ENCODE measurements at places on chromosomes 1 and 21.

DNA sequence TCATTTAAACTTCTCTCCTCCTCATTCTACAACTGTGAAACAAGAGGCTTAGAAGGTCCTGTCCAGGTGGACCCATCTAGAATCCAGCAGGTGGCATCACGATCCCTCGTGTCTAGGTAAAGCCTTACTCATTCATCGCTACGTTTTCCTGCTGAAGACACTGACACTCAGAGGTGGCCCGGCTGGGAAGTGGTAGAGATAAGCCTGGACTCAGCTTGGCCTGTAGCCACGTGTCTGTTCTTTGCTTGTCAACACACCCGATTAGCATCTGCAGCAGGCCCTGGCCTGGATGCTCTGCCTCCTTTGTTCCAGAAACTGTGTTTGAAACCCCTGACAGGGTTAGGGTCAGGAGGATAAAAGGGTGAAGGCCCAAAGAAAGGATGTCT lies 43.4 kb downstream of the PARP1 start:
- DNase-seq, result no peak

- no peak for DNase-seq
These were observed 23.0 kb downstream of the NID1 start for GRCh38 chr1:236041631-236042618.

- no peak for DNase-seq
These were observed 44.0 kb downstream of the ATP6V1G3 start for GRCh38 chr1:198496216-198497143.

DNA sequence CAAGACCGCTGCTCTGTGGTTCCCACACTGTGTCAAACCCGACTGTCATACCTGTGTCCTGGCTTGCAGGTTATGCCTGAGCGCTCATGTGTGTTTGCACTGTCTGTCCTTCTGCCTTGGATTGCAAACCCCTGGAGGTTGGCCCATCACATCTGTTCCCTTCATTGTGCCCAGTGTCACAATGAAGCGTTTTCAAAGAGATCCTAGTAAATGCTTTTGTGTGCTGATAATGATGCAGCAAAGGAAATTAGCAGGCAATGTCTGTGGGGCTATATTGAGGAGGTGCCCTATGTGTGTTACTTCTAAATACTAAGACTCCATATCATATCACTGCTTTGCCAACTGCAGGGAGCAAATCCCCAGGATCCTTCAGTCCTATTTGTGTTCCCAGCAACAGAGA lies 424.4 kb upstream of the NFIA start:
- DNase-seq, result no peak

DNA sequence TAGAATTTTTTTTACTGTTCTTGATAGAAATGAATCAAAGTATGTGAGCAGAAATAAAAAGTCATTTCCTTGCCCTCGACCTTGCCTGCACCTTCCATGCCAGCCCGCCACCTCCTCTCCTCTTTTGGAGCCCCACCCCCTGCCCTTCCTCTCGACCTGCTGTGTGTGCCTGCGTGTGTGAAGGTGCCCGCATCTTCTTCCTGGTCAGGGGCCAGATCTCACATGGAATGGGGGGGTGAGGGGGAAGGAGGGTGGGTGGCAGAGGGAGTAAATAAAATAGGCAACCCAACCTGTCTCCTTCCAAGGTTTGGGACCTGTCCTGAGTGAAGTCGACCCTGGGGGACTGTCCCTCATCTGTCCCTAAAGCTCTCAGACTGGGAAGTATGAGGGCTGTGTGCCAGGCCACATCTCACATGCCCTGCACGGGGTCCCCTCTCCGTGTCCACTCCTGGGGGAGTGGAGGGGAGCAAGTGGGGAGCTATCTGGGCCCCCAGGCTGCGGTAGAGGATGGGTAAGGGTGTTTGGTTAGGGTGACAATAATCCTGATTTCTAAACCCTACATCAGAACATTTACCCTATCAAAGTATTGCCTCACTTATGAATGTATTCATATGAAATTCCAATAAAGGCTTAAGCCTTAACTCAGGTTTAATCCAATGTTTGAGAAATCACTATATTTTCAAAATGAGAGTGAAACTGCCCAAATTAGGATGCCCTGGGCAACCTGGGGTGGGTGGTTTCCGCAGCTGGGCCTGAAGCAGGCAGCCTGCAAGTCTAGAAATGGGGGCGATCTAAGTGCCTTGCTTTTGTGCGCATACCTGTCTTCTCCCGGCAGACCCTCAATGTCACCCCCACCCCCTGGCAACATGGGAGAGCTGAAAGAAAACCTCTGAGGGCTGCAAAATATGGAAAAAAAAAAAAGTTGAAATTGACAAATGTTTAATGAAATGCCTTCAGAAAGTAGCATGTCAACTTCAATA lies 15.4 kb downstream of the AMPD2 start:
- no peak for DNase-seq

DNA sequence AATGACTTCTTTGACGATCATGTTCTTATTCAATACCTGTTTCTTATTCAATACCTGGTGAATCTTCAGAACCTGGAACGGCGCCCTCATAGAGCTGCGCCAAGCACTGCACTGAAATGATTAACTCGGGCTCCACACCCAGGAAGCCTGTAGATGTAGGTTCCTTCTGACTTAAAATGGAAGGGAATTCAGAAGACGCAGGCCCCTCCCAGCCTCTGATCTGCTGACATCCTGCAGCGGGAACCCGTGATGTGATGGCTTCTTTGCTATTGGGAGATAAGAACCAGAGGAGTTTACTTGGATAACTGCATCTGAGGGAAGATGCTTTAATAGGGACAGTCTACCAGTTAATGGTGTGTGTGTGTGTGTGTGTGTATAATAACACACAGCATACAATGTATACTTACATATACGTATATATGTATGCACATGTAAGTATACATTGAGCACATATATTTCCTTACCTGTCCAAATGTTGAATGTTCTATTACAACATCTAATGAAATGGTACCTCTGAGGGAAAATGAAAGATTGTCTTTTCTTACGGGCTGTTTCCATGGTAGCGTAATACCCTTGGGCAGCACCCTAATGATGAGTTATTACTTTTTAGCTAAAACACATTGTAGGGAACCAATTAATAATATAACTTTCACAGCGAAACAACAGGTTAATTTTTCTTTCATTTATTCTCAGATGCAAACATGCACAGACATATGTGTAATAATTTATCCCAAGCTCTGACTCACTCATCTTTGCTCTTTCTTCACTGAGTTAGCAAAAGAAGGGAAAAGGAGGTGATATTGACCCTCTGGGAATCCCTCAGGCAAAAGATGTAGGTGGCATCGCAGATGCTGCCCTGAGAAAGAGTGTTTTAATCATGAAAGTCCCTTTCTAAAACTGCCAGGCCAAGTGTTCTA lies 379.8 kb downstream of the SIPA1L2 start:
- DNase-seq, result no peak

- peak; percentile 94 for DNase-seq
These were observed at the start of gene GPR3 for GRCh38 chr1:27392096-27392777. TSS of gene GPR3 (plus strand) at chr1:27392622. CDS start at chr1:27393799, 1,177 bp downstream.

- no peak for DNase-seq
These were observed 44.2 kb downstream of the WDR64 start for GRCh38 chr1:241696172-241696814.

GRCh38 chr1:153642161-153642560 lies 8.3 kb downstream of the CHTOP start:
- no peak for DNase-seq

GRCh38 chr1:246573491-246573890 lies 7.2 kb downstream of the CNST start:
- DNase-seq, result no peak

- DNase-seq, result no peak
These were observed 408.0 kb upstream of the KAZN start for GRCh38 chr1:14190508-14190907.

- DNase-seq, result no peak
These were observed 71.3 kb downstream of the LUZP1 start for GRCh38 chr1:23097316-23097715.

GRCh38 chr21:39373634-39374033 lies 24.7 kb upstream of the HMGN1 start:
- no peak for DNase-seq

GRCh38 chr1:205513774-205514173 lies 9.3 kb downstream of the CDK18 start:
- no peak for DNase-seq

DNA sequence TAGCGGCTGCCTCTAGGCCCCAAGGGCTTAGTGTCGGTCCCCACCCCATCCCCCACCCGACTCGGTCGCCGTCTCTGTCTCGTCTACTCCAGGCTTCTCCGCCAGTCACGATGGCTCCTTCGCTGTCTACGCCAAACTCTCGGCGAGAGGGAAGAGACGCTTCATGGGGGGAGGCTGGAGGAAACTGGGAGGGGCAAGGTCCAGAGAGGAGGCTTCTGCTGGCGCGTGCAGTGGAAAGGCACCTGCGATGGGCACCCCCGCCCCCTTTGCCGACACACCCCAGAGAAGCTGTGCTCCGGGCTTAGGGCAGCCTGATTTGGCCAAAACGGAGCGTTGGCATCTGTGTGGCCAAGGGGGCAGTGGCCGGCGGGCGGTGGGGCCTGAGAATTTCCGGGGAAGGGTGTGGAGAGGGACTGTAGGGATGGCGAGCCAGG lies 1.2 kb upstream of the CSMD2 start:
- no peak for DNase-seq

GRCh38 chr1:156708218-156708661 lies 2.9 kb upstream of the CRABP2 start:
- DNase-seq, result no peak

GRCh38 chr1:238562341-238562740 lies 671.6 kb upstream of the ZP4 start:
- no peak for DNase-seq

GRCh38 chr1:113242481-113242880 lies 147.8 kb upstream of the MAGI3 start:
- DNase-seq, result no peak

- DNase-seq, result no peak
These were observed 59.1 kb downstream of the PLXNA2 start for GRCh38 chr1:208184966-208185654.

- no peak for DNase-seq
These were observed 961 bp upstream of the FUCA1 start for GRCh38 chr1:23869051-23869450.

- no peak for DNase-seq
These were observed 318.2 kb upstream of the PLXNA2 start for GRCh38 chr1:208562151-208562960.

GRCh38 chr1:64814427-64814826 lies 69.6 kb downstream of the RAVER2 start:
- no peak for DNase-seq

GRCh38 chr1:15123270-15123669 lies 30.3 kb upstream of the TMEM51 start:
- no peak for DNase-seq

DNA sequence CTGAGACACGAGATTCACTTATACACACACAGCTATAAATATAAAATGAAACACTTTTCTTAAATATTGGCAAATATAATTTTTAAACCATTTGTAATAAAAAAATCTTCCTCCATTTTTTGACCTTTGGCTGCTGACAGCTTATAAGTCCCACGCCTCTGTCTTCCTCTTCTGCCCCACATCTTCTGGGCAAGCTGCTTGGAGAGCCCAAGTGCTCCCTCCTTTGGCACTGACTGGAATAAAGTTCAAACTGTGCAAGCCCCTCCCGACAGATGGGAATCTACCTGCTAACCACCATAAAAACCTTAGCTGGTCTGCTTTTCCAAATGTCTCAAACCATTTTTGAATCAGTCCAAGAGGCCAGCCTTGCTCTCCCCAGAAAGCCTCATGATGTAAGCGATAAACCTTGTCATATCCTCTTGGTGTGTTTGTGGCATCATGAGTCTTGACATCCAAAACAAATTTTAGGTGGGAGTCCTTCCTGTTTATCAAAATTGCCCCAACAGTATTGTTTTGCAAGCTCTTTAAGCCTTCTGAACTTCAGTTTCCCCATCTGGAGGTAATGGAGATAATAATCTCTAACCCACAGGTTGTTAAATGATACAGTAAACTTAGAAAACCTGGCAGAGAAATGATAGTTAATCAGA lies 99.8 kb downstream of the SNX7 start:
- no peak for DNase-seq

- no peak for DNase-seq
These were observed 76.5 kb upstream of the NFIA start for GRCh38 chr1:61005614-61006580.

DNA sequence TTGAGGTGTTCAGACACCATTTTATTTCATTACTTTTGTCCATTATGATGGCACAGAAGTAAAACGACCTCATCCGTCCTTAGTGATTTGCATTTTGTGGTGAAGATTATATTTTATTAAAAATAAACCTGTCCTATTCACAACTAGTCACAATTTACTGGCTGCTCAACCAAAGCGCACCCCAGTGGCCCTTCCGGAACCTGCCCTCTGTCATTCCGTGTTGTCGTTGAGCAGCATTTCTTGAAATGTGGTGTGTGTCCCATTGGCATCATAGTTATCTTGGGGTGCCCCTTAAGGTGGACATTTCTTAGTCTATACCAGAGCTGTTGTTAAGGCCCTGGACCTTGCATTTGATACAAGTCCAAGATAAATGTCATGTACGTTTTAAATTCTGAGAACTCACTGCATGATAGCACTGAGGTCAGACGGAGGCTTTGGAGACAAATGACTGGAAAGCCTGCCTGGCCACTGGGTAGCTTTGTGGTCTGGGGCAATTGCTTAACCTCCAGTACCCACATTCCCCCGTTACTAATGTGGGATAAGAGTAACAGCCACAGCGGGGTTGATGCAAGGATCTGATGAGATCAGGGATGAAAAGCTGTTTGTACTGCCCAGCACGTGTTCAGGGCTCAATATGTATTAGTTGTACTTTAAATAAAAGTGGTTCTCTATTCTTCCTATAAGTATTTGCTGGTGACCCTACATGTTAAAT lies 36.2 kb downstream of the BACH1 start:
- no peak for DNase-seq

GRCh38 chr1:219529116-219529515 lies 83.8 kb downstream of the ZC3H11B start:
- DNase-seq, result no peak

DNA sequence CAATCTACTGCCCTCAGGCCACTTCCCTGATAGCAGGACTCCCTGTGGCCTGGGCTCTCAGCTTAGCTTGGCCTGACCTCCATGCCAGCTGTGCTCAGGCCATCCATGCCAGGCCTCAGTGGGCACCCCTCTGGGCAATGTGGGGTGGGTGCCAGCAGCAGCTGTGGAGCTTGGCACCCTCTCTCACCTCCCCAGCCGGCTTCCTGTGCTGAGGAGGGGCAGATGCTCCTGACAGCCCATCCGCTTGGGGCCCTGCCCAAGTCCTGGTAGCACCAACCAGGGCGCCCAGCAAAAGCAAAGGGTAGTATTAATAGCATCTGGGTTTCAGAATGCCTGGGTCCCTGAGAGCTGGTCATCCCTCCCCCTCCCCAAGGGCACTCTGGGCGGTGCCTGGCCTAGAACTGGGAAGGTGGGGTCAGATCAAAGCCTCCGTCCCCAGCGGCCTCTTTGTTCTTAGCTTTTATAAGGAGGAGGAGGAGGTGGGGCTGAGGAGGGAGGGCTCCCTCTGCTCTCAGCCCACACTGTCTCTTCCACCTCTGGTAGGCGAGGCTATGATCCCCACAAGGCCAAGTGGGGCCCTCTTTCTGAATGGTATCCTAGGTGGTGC lies 6.1 kb downstream of the EFNA4 start:
- no peak for DNase-seq

GRCh38 chr1:82944822-82945221 lies 1054.1 kb downstream of the TTLL7 start:
- no peak for DNase-seq

GRCh38 chr1:210935905-210936304 lies 198.0 kb downstream of the KCNH1 start:
- no peak for DNase-seq
